ENCODE measurements at places on chromosomes 11 and 22. TPM values are rescaled to one million over a fixed set of nuclear protein-coding genes. Genes with fewer than 3 reads are reported as not detected.

GRAP2 gene
- 22.9 TPM for polyA plus RNA-seq

DNA sequence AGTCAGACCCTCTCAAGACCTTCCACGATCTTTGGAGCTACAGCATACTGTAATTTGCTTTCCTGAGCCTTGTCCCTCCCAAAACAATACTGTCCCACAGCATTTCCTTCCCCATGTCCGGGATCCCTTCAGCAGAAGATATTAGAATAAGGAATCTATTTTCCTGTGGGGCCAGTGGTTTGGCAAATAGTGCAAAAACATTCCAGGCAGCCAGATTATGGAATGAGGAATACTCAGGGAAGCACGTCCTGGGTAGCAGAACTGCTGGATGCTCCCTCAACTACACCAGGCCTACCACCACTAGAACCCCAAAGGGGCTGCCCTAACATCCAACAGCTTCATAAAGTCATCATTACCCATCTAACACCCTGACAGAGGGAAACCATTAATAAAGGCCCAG, 61.5 kb downstream of the AAMDC start:
- peaks cover 24% of the 10 kb centered on the region for H3K36me3 ChIP-seq
- no peak overlapping the region for H3K27ac ChIP-seq
- no peak overlapping the region for H3K4me3 ChIP-seq
- no peaks in the 10 kb centered on the region for H3K27me3 ChIP-seq
- DNase-seq = no peak

GRCh38 chr11:116285026-116285425, 487.8 kb downstream of the BUD13 start:
- DNase-seq = no peak
- no peaks in the 10 kb centered on the region for H3K4me1 ChIP-seq
- H3K4me3 ChIP-seq = no peak overlapping the region
- H3K27me3 ChIP-seq = no peaks in the 10 kb centered on the region

GRCh38 chr11:118933486-118933885, 7.8 kb upstream of the BCL9L start:
- H3K4me3 ChIP-seq = peak overlapping the region; percentile 40
- no peak for DNase-seq
- H3K27me3 ChIP-seq = peaks cover 1% of the 10 kb centered on the region
- H3K36me3 ChIP-seq = no peaks in the 10 kb centered on the region
- H3K27ac ChIP-seq = no peak overlapping the region

DNA sequence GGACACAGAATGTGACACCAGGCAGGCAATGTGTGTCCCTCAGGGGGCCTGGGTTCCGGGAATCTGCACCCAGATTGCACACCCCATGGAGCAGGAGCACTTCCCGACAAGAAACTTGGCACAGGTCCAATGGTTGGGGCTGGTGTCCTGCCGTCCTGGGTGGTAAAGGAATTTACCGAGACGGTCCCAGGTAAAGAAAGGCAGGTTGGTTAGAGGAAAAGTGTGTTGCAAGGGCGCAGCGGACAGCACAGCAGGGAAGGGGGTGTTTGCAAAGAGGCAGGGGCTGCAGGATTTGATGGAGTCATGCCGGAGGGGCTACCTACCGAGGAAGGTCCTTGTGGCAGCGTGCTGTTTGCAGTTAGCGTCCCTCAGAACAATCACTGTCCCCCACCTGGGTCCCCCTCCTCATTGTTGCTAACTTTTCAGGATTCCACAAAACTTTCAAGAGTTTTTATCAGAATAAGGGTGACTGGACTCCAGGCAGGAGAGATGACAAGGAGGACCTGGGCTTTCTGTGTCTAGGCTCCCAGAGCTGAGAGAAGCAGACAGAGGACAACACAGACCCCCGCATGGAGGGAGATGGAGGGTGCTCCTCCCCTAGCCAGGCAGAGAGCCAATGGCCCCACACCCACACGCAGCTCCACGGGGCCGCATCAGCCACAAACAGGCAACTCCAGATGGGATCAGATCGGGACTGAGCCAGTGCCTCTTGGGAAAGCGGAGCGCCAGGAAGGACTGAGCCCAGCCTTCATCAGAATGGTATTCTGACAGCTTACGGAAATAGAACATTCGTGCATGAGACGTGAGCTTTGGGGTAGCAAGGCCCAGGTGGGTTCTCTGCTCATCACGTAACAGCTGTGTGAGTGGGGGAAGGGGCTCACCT, 1423.9 kb downstream of the BRD1 start:
- no peaks in the 10 kb centered on the region for H3K4me1 ChIP-seq
- no peak overlapping the region for H3K27ac ChIP-seq
- DNase-seq = no peak
- peaks cover 12% of the 10 kb centered on the region for H3K27me3 ChIP-seq
- no peak overlapping the region for H3K4me3 ChIP-seq

DNA sequence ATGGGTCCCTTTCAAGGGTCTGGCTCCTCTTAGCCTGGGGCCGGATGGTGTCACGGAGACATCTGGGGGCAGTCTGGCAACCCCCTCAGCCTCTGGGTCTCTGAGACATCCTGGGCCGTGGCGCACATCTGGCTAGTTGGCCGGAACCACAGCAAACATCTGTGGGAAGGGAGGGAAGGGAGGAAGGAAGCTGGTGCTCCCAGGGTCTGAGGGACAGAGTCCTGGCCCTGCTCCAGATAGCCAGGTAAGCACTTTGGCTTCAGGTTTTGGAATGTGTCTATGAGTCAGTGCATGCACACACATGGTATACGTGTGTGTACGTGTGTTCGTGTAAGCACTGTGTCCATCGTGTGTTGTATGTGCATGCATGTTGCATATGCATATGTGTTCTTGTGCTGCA, 225.1 kb downstream of the MN1 start:
- no peak overlapping the region for H3K4me3 ChIP-seq
- H3K4me1 ChIP-seq = no peaks in the 10 kb centered on the region
- peaks cover 14% of the 10 kb centered on the region for H3K27me3 ChIP-seq
- H3K27ac ChIP-seq = no peak overlapping the region

Measured in naive B cell (primary cell).